ENCODE measurements at places on chromosomes 12 and 14.

DNA sequence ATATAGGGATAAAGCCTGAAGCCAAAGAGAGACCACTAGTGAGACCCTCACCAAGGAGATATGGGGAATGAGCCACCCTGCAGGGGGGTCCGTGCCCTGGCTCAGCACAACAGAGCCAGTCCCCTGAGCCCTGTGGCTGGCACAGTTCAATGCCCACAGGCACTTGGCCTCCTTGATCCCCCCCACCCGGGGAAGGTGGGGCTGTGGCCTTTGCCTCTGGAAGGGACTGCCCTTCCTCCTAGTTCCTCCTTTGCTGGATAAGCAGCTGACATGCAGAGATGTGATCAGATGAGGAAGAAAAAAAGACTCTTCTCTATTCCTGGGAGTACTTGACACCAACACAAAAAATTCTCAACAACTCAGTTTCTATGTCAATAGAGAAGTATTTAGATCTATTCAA, 19.9 kb downstream of the TTC7B start:
- DNase-seq = no peak

GRCh38 chr14:87834594-87834993, 158.4 kb downstream of the GALC start:
- DNase-seq = no peak

- DNase-seq = peak; percentile 91
These were observed 71.2 kb downstream of the VCPKMT start for GRCh38 chr14:50045039-50045711.

GRCh38 chr12:64650762-64651161, 40.5 kb downstream of the RASSF3 start:
- DNase-seq = peak; percentile 86

GRCh38 chr12:67414011-67414715, 145.0 kb downstream of the CAND1 start:
- no peak for DNase-seq

- no peak for DNase-seq
These were observed 55.5 kb downstream of the HSD17B6 start for GRCh38 chr12:56818629-56819028.

GRCh38 chr12:113136128-113136989, 798 bp upstream of the RASAL1 start:
- DNase-seq = no peak

GRCh38 chr12:78088391-78088832, 257.7 kb downstream of the NAV3 start:
- no peak for DNase-seq

DNA sequence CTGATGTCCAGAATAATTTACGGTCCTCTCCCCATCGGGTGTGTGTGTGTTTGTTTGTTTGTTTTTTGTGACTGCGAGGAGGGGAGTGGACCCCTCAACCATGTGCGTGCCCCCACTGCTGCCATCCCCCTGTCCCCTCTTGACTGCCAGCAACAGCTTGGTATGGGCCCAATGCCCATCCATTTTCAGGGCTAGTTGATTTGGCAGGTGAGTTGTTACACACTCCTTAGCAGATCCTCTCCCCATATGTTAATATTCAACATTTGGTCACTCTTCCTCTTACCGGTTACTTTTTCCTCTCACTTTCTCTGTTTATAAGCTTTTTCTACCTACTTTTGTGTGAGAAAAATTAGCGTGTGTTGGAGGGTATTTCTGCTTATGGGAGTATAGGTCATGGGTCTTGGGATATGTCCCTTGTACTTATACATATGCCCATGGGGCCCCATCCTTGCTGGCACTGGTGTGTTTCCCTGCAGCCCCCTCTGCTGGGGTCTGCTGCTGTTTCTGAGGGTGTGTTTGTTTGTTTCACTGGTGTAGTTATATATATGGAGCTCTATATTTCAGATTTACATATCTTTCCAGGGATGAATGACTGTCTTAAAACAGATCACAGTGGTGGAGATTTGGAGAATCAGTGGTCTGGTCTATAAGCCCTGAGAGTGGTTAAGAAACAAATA, 33.8 kb downstream of the ZFHX2 start:
- DNase-seq = no peak

GRCh38 chr14:33480887-33481184, 470.0 kb downstream of the EGLN3 start:
- no peak for DNase-seq

- DNase-seq = no peak
These were observed 11.5 kb upstream of the C14orf132 start for GRCh38 chr14:96027431-96028355.

DNA sequence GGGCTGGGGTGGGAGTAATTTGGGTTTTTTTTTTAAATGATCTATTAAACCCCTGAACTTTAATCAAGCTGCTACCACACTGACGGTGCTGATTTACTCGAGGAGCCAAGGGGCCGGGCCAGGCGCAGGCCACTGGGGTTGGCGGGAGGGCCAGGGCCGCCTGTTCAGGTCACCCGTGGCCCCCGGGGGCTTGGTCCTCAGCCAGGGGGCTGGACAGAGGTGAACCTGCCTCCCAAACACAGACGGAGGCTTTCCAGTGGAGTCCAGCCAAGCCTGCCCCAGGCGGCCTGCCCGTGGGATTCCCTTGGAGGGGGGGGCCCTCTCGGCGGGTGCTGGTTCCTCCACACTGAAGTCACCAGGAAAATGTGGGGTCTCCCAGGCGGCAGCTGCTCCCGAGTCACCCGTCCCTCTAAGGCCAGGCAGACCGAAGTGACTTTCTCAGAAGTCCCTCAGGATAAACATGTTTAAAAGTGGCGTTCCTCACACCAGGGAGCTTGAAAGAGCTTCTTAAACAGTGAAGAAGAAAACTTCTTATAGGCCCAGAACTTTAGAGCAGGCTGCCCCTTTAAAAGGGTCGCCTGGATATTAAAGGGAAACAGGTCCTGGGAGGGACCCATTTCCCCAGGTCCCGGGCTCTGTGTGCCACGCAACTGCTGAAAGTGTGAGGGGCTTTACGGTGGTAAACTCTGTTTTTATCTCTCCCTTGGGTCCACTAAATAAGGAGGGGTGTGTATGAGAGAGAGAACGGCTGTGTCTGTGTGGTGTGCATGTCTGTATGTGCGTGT, 167.2 kb upstream of the GSC start:
- no peak for DNase-seq

- no peak for DNase-seq
These were observed 1.5 kb downstream of the MYL6 start for GRCh38 chr12:56159482-56160192.

GRCh38 chr12:65965358-65965757, 141.1 kb downstream of the HMGA2 start:
- DNase-seq = peak; percentile 76

DNA sequence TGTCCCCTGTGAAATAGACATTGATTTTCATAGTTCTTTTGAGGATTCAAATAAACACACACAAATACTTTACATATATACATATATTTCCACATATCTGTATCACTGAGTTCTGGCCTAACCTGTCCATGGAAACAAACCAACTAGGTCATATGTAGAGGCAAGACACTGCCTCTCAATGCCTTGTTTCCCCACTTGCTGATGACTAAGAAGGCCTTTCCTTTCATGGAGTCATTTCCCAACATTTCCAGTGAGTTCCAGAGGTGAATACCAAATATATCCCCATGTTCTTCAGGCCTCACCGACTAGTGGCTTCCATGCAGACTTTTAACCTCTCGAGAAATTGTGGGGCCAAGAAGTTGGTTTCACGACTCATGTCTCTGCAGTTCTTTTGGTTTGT, 120.8 kb downstream of the DNAI7 start:
- DNase-seq = no peak

- no peak for DNase-seq
These were observed 4.8 kb downstream of the ELK3 start for GRCh38 chr12:96198965-96199364.

- DNase-seq = no peak
These were observed 5.2 kb upstream of the CNPY2 start for GRCh38 chr12:56321027-56321426.

GRCh38 chr12:118946256-118946655, 35.1 kb upstream of the SRRM4 start:
- DNase-seq = no peak

DNA sequence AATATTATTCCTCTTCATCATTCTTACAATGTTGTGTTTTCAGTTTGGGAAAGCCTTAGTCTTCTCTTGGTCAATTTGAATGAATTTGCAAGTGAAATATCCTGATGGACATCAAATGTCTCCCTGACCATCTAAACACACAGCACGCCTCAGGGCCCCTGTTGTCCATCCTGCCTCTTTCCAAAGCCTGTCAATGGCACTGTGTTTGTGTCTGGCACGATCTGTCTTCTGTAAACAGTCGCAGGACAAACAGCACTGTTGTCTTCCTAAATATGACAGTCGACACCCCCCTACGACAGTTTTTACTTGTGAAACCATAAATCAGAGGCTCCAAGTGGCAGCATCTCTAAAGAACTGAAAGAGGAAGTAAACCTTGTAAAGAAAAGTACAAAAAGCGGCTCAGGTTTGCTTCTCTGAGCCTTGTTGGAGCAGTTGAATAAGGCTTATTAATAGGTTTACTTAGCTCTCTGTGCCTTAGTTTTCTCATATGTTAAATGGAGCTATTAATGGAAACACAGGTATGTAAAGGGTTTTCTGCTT, 285.8 kb downstream of the NRXN3 start:
- DNase-seq = no peak

GRCh38 chr14:69317780-69318179, 57.8 kb downstream of the GALNT16 start:
- DNase-seq = peak; percentile 34

DNA sequence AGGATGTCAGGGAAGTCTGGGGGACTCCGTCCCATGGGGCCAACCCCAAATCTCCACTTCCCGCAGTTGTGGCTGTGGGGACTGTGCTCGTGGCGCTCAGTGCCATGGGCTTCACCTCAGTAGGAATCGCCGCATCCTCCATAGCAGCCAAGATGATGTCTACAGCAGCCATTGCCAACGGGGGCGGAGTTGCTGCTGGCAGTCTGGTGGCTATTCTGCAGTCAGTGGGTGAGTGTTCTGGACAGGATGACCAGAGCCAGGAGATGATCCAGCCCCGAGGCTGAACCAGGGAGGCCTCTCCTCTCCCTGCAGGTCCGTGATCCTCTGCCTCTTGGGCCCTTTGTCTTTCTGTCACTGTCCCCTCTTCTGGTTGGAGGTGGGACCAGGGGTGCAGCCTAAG, 8.8 kb upstream of the IFI27 start:
- DNase-seq = peak; percentile 24

GRCh38 chr12:82383930-82384552, 25.7 kb downstream of the METTL25 start:
- no peak for DNase-seq

- peak; percentile 30 for DNase-seq
These were observed 27.3 kb downstream of the PPTC7 start for GRCh38 chr12:110555577-110556406.

DNA sequence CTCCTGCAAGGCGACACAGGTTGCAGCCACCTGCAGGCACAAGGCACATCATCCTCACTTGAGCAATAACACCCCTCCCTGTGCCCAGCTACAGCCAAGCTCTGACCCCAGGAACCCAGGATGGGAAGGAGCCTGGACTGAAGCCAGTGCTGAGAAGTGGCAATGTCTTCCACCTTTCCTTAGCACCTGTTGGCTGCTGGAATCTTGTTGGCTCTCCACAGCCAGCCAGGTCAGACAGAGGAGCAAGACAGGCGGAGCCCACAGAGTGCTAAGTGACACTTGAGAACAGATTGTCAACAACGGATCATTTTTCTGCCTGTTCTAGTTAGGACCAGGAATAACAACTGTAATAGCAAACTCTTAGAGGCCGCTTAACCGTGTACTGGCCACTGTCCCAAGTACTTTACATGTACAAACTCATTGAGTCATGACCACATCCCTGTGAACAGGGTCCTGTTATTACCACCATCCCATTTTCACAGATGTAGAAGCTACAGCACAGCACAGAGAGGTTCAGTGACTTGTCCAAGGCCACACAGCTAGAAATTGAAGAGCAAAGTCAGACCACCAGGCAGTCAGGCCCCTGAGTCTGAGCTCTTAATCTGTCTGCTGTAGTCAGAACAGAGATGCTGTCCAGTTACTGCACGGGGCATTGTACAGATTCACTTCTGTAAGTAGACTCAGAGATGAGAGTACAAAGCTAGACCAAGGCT, 45.6 kb downstream of the RNFT2 start:
- DNase-seq = no peak

DNA sequence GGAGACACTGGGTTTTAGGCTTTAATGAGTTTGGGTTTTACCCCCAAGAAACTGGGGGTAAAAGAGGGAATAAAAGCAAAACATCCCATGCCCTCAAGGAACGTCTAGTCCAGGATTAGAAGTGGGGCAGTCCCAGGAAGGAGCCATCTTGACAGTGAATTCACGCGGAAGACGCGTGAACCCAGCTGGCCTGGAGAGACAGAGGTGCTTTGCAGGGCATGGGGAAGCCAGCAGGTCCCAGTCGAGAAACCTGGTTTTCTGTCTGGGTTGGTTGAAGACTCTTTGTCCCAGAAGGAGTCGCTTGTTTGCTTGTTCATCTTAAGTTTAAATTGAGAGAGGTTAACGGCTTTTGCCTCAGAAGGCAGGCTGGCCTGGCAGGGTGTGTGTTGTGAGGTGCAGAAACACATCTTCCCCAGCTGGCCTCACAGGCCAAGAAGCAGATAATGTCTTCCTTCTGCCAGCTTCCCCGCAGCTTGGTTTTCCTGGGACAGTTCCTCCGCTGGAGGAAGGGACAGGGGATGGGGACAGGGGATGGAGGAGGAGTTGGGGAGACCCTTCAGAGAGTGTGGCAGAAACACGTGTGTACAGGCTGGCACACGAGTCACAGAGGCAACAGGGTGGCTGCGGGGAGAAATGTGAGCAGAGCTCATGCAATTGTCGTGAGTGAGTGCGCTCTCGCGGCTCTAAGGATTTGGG, 18.5 kb upstream of the CD9 start:
- DNase-seq = no peak

GRCh38 chr12:52389313-52390207, 4.1 kb upstream of the KRT84 start:
- no peak for DNase-seq

GRCh38 chr14:71308671-71309070, 401.4 kb downstream of the PCNX1 start:
- no peak for DNase-seq

- no peak for DNase-seq
These were observed 136.8 kb downstream of the ADGRD1 start for GRCh38 chr12:131090274-131091210.

- DNase-seq = peak; percentile 55
These were observed 28.4 kb upstream of the BDKRB2 start for GRCh38 chr14:96176275-96176674.

DNA sequence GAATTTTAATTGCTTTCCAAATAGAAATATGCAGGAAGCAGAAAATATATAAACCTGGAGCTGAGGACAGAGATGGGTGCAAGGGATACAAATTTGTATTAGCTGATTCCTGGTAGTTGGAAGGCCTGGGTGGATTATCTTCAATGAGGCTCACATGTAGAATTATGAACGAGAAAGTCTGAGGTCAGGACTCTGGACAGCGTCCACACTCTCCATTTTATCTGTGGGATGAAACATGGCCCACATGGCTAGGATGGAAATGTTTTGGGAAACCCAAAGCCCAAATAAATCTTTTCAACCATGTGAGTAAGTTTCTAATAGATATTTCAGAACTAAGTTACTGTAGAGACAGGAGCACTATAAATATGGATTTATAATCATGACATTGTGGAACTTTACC, 256.1 kb downstream of the APAF1 start:
- DNase-seq = no peak

GRCh38 chr14:26810631-26811030, 212.8 kb upstream of the NOVA1 start:
- no peak for DNase-seq

GRCh38 chr14:102985665-102986064, 63.2 kb downstream of the AMN start:
- DNase-seq = no peak
